ENCODE measurements at places on chromosomes 2 and 18.

GRCh38 chr2:42792087-42792582 is 248 bp downstream of the HAAO start:
- DNase-seq: peak; percentile 60

GRCh38 chr2:2926009-2926857 is 451.4 kb downstream of the EIPR1 start:
- no peak for DNase-seq

DNA sequence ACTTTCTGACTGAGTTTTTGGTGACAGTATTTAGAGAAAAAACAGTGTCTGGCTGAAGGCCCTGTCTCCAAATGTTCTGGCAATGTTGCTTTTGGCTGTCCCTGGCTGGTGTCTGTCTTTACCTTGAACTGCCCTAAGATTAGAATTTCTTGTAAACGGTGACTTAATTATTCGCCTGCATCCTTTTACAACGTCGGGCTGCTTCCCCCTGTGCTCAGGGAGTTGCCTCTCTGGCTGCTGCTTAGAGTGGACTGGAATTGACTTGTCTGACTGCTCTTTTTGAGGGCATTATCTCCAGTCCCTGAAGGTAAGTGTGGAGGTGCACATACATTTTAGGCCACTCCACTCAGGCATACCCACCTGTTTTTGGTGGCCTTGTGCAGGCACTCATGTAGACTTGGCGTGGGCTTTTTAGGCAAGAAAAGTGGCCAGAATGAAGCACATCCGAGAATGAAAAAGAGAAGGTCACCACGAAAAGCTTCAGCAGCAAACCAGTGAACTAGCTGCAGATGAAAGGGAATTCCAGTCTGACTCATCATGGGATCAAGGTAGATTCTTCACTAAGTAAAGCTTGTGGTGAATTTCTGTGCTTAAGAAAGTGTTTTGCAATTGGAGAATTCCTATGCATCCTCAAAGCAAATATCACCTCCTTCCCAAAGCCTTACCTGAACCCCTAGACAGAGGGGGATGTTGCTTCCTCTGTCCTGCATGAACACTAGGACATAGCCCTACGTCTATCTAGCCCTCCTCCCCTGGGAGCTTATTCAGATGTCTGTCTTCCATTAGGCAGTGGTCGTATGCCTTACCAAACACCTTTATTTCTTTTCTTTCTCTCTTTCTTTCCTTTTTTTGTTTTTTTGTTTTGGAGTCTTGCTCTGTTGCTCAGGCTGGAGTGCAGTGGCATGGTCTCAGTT is 230.3 kb upstream of the TRIB2 start:
- no peak for DNase-seq

- DNase-seq: no peak
These were observed 13.1 kb downstream of the CTLA4 start for GRCh38 chr2:203880557-203881125.

DNA sequence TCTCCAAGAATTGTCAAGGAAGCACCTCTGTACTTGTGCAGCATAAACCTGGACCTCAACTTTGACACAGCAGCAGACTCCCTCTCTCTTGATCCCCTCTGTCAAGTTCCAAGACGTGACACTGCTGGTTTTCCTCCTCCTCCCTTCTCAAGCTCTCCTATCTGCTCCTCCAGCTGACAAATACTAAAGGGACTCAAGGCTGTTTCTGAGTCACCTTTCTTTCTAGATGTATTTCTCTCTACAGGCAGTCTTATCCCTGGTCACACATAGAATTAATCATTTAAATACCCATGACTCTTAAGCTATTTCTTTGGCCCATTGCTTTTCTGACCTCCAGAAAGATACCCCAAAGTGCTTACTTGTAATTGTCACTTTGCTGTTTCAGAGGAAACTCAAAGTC is 53.5 kb downstream of the SEPTIN10 start:
- DNase-seq: no peak

DNA sequence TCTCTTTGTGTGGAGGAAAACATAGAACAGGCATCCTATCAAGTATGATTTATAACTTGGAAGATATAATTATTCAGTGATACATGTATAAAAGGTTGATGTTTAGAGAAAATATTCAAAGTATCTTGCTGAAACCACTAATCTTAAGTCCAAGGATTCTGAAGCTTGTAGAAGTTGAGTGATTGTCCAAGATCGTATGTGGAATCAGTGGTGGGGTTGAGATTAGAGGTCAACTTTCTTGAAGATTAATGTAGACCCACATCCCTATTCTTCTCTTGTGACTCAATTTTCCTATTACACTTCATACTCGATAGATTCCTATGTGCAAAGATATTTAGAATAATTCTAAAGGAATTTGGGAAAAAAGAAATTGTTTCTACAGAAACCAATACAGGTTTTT is 1565.9 kb upstream of the ACVR2A start:
- DNase-seq: no peak
